ENCODE measurements at places on chromosomes 16 and 17. TPM values are rescaled to one million over a fixed set of nuclear protein-coding genes. Genes with fewer than 3 reads are reported as not detected.

DNA sequence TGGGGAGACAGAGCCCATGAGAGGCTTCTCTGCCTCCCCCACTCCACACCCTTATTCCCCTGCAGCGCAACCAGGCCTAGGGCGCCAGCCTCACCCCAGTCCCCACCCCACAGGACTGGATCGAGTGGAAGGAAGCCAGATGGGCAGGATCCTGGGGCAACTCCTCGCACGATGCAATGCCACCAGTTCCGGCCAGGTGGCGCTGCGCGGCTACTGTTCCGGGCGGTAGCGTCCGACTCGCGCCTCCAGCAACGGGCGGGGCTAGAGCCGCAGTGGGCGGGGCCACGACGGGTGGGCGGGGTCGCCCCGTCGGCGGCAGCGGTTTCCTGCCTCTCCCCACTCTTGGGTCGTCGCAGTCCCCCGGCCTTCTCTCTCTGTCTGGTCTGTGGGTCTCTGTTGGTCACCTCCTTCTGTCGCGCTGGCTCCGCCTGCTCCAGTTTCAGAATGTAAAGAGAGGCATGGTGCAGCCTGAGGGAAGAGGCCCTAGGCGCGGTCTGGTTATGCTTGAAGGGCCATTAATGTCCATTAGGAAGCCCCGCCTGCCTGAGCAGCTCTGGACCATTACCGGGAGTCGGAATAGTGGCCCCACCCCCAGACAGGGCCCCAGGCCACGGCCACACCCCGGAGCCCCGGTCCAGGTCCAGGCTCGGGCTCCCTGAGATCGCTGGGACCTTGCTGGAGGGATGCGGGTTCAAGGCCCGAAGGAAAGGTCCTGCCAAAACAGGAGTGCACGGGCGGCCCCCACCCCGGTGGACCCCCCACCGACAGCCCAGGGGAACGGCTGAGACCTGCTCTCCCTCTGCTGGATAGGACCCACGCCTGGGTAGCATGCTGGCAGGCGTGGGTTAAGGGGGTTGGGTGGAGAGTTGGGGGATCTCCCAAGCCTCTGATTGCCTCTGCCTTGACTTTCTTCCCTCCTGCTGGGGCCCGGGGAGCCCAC is 3.3 kb upstream of the NHERF2 start:
- peak; percentile 93 for DNase-seq

- DNase-seq: no peak
Measured at GRCh38 chr17:47997586-47997985, 26.7 kb downstream of the CDK5RAP3 start.

DNA sequence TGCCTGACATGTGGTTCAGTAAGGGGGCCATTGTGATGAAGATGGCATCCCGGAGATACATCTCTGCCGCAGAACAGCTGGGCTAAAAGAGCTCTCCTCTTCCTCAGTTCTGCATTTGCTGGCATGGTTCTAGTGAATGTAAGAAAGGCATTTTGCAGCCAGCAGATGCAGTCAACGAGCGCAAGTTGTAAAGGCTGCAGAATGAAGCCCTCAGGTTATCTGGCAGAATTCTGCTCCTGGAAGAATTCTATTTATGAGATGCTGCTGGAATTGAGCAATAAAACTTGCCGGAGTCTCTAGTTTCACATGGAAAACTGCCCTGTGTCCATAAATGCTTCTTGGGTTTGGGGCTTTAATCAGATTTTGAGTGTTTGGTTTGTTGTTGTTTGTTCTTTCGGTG is 176.8 kb upstream of the HSBP1 start:
- DNase-seq: no peak

Gene COIL
- 9.4 TPM for total RNA-seq

- no peak for DNase-seq
Measured at GRCh38 chr16:87959391-87959990, 8.3 kb downstream of the BANP start.

DNA sequence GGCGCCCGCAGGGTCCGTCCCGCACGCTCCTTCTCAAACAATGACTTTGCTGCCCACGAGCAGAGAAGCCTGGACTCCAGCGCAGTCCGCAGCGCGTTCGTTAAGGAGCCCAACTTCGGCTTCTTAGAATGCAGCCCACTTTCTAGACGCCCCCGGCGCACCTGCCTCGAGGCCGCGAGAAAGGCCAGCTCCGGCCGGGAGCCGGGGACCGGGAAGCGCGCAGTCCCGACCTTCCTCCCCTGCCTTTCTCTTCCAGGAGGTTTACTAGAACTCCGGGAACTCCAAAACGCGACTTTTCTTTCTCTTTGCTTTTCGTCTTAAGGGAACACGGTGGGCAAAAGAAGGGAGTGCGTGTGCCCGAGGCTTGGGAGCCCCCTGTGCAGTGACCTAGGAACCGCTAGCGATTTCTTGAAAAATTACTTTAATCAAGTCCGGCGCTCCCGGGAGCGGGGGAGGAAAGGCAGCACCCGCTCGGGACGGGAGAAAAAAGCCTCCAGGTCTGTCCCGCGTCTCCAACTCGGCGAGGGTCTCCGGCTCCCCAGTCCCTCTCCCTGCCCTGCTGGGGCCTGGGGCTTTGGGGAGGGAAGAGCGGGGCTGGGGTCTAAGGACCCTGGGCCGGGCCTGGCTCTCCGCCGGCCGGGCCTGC is 2.6 kb downstream of the HNF1B start:
- DNase-seq: no peak

DNA sequence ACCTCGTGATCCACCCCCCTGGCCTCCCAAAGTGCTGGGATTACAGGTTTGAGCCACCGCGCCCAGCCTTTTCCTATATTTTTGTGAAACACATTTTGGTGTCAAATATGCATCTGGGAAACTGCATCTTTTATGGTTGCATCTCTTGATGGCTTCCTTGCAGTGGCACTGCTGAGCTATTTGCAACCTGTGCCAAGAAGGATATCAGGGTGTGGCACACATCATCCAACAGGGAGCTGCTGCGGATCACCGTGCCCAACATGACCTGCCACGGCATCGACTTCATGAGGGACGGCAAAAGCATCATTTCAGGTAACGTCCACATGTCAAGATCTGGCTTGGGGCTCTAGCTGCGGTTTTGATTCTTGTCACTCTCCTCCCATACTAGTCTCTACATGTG is 16.8 kb upstream of the USP43 start:
- no peak for DNase-seq
